ENCODE measurements at places on chromosomes 2 and 18.

DNA sequence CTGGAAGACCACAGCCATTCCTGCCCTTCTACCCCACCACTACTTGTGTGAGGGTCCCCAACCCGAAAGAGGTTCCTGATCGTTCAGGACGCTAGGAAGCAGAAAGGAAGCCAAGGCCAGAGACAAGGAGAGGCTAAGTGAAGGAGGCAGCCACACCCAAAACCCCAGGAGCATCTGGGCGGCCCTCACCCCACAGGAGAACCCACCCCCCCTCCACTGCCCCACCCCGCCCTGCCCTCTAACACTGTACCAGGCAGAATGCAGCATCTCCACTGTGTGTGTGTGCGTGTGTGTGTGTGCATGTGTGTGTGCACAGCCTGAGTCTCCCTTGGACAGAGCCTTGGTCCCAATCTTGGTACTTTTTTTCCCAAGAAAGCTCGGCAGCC, 207.5 kb upstream of the HAAO start:
- DNase-seq: no peak

DNA sequence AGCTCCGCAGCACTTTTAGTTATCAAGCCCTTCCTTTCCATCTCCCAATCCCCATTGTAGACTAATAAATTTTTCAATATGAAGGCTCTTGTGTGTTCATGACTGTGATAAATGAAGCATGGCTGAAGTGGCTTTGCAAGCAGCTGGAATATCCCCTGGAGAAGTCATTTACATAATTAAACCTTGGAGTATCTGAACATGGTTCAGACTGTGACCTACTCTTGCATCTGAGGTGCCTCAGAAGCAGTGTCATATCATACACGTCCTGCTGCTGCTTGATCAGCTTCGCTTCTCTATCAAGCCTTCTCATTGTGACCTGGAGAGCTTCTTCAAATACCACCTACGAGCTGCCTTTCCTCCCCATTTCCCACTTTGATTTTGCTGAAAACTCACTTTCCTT, 48.4 kb upstream of the ZNF397 start:
- DNase-seq: no peak

DNA sequence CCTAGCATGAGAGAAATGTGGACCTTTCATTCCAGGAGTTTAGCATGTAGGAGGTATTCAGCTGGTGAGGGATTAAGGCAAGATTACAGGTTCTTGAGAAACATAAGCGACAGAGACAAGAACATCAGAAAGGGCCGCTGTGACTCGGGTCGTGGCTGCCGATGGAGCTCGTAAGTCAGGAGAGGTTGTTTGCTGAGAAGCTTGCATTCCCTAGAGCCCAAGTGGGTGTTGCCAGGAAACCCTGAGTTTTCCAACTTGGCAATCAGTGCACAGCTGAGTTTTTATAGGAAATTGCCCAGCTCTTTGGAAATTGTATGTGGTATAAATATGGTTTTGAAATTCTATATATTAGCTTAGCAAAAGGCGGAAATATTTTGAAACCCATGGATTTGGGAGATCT, 46.4 kb upstream of the CYP1B1 start:
- DNase-seq: no peak

DNA sequence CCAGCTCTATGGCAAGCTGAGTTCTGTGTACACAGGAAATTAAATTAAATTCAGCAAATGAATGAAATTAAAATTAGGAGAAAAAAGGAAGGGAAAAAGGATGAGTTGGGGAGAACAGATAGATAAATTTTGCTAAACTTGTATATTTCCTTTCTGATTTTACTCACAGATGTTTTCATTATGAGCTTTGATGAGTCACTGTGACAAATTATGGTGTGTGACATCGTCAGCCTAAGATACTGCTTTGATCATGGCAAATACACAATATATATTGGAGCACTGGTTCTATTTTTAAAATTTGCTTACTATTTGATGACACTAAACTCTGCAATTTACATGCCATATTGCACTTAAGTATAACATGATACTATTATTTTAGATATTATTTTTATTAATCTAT, 464.6 kb upstream of the SPHKAP start:
- DNase-seq: no peak

- DNase-seq: no peak
These were observed 11.3 kb downstream of the RAD51AP2 start for GRCh38 chr2:17506736-17507616.

DNA sequence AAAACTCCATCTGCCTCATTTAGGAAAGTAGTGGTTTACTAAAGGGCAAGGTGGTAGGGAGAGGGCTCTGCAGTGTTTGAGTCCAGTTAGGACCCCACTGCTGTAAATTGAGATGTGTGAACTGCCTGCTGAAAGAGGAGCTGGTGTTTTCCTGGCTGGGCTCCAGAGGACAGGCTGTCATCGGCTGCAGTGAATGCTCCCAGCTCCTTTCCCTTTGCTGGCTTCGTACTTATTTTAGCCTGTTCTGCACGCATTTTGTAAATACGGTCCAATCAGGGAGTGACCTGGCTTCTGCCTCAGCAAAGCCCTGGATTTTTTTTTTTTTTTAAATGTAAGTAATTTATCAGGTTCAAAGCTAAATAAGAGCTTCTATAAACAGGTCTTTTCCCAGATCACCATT, 37.5 kb downstream of the SLC4A3 start:
- DNase-seq: no peak

GRCh38 chr2:209368406-209368805, 55.4 kb upstream of the MAP2 start:
- DNase-seq: no peak

- peak; percentile 33 for DNase-seq
These were observed 1.0 kb upstream of the LDLRAD4 start for GRCh38 chr18:13217466-13217961.
